ENCODE measurements at places on chromosomes 6 and 20.

DNA sequence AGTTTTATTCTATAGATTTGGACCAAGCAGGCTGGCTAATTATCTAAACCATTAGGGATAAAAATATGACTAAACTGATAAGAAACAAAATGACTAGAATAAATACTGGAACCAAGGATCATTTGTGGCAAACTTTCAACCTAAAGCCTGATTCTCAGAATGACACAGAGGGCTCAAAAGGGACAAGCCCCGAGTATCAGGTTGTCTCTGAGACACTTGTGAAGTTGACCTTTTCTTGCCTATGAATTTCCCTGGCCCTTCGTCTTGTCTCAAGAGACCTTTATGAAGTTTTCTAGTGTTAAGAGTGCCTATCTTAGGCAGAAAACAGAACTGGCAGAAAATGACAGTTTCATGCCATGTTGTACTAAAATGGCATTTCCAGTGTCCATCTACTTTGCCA, 68.3 kb downstream of the IMPG1 start:
- DNase-seq: no peak

GRCh38 chr20:5779071-5779900, 29.1 kb downstream of the SHLD1 start:
- DNase-seq: no peak

DNA sequence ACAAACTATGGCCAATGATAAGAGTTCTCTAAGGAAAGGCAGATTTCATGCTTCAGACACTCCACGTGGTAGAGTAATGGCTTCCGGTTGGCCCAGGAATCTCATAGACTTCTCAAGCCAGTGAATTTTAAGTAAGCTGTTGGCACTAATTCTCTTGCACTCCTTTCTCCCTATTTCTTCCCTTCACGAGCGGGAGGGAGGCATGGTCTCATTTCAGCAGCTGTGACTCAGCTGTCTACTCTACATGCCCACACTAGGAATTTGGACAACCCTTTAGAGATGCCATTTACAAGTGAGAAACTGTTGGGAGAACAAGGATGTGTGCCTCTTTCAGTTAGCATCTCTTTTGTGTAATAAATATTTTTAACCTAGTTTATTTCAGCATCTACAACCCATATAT, 107.7 kb downstream of the PTPRK start:
- no peak for DNase-seq

- DNase-seq: no peak
Measured at GRCh38 chr6:91637217-91637616, 1050.3 kb upstream of the MAP3K7 start.

GRCh38 chr6:118999494-119000040, 64.6 kb upstream of the MCM9 start:
- DNase-seq: no peak

DNA sequence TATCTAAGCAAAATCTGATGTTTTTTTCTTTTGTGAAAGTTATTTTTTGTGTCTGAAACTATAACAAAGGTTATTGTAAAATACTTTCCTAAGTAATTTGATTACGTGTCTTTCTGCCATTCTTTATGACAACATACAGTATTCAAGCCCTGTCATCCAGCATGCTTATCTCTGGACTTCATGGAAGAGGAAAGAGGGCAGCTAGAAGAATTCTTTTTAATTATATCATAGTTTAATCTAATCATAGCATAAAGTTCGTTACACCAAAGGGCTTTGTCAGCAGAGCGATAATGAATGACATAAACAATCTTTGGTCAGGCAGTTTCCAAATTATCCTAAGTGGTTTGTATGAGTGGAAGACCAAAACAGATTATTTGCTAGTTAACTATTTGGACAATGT, 3.5 kb downstream of the ENPP3 start:
- no peak for DNase-seq

- no peak for DNase-seq
Measured at GRCh38 chr6:105794239-105794638, 291.9 kb upstream of the PRDM1 start.

DNA sequence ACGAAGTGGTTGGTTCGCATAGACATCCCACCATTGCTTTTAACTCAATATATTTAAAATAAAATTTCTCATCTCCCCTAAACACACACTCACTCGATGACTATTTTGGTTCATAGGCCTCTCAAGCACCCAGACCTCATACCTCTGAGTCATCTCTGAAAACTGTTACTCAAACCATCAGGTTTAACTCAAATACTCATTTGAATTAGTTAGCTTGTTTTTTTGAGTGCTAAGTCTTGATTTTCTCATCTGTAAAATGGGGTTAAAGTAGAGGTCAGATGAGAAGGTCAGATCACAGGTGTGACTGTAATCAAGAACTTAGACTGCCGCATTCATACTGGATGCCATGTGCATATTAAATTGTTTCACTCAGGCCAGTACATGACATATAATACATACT, 243.9 kb upstream of the TENT5A start:
- no peak for DNase-seq

GRCh38 chr20:4508773-4509172, 212.9 kb upstream of the PRND start:
- no peak for DNase-seq

GRCh38 chr6:104253236-104253635, 606.5 kb downstream of the HACE1 start:
- DNase-seq: no peak

- no peak for DNase-seq
Measured at GRCh38 chr6:31383149-31383548, 20.2 kb upstream of the MICA start.

- no peak for DNase-seq
Measured at GRCh38 chr6:28897369-28897745, 26.4 kb downstream of the TRIM27 start.

DNA sequence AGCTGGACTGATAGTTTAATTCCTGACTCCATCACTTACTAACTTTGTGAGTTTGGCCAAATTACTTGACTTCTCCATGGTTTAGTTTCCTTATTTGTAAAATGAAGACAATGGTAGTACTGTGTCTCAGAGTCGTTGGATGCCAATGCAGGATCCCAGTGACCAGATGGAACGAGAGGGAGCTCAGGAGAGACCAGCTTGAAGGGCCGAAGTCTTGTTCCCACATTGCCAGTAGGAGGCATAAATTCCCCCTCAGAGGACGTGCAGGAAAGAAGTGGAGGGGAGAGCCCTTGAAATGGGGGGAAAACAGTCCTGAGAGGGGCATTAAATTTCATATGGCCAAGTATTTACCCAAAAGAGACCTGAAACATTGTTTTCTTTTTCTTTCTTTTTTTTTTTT, 2.1 kb upstream of the MUC22 start:
- no peak for DNase-seq

- DNase-seq: no peak
Measured at GRCh38 chr6:14120546-14120945, 3.0 kb downstream of the CD83 start.

GRCh38 chr6:125995972-125996580, 9.7 kb downstream of the TRMT11 start:
- DNase-seq: peak; percentile 42

Measured in stimulated activated CD4-positive, alpha-beta T cell treated with anti-CD3 and anti-CD28 coated beads, Interleukin-15, amount 100 ng/mL, for 1 hour (primary cell).